GM13977 (cell line): ENCODE measurements at places on chromosomes 1 and 21.

GRCh38 chr1:164565357-164565756 lies 6.4 kb downstream of the PBX1 start:
- DNase-seq = no peak

GRCh38 chr1:178847396-178847849 lies 23.5 kb downstream of the ANGPTL1 start:
- DNase-seq = no peak

- no peak for DNase-seq
Observed at GRCh38 chr1:18241891-18242290, 134.3 kb downstream of the IGSF21 start.

DNA sequence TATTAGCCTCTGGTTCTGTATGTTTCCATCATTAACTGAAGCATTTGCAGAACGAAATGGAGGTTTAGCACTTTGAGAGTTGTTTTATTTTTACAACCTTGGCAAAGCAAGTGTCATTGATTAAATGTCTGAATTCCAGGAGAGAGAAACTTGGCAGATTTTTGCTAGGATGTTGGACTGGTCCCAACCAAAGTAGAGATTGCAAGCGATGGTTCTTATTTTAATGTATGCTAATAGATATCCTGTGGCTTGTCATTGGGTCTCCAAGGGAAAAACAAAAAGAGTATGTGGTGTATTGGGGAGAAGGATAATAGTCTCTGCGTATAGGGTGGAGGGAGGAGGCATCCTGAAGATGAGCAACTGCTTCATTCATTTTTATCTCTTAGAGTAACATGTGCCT lies 457.2 kb upstream of the RUNX1 start:
- DNase-seq = no peak

GRCh38 chr21:46061063-46061462 lies 36.8 kb upstream of the COL6A2 start:
- no peak for DNase-seq

GRCh38 chr1:202662081-202662480 lies 48.2 kb downstream of the SYT2 start:
- no peak for DNase-seq

GRCh38 chr1:180178511-180179161 lies 24.0 kb downstream of the QSOX1 start:
- peak; percentile 86 for DNase-seq

DNA sequence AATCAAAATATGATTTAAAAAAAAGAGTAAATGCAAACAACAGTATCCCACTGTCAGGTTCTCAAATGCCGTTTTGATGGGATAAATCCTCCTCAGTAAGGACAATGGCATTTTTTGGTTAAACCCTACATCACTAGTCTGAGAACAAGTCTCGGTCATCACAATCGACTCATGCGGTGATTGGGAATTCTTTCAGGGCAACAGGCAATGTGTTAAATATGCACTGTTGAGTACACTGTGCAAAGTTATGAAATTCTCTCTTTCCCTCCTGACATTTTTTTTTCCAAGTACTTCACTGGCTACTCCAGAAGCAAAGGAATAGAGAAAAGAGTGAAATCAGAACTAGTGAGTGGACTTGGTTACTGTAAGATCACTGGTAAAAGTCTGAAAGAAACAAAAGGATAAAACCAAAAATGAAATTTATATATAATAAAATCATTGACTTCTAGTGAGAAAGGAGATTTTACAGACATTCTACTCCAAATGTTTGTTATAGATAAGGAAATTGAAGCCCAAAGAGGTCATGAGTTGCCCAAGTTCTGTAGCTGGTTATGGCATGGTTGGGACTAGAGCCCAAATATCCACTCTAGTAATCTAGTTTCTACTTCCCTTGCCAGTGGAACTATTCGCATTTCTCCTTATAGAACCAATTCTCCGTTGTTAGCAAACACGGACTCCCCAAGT lies 111.3 kb downstream of the TGFBR3 start:
- DNase-seq = no peak

DNA sequence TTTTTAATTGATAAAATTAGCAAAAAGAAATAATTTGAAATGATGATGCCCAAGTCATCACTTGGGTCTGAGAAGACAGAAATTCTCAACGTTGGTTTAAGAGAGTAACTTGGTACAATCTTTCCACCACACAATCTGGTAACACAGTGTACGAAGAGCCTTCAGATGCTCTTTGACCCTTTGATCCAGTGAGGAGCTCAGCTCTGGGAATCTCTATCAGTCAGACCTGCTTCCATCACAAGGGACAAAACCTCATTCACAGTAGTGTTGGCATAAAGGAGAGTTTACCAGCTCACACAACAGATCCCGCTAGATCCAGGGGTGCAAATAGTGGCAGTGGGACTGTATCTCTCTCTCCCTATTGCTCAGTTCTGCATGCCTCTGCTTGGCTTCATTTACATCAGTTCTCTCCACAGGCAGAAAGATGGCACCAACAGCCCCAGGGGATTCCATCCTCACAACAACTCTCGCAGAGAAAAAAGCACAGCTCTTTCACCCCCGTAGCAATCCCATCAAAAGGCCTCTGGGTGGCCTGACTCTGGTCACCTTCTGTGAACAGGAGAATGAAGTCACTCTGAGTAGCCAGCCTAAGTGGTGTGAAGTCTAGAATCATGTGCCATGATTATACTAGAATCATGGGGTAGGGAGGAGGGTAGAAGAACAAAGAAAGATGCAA lies 119.7 kb downstream of the ZNF281 start:
- DNase-seq = no peak

DNA sequence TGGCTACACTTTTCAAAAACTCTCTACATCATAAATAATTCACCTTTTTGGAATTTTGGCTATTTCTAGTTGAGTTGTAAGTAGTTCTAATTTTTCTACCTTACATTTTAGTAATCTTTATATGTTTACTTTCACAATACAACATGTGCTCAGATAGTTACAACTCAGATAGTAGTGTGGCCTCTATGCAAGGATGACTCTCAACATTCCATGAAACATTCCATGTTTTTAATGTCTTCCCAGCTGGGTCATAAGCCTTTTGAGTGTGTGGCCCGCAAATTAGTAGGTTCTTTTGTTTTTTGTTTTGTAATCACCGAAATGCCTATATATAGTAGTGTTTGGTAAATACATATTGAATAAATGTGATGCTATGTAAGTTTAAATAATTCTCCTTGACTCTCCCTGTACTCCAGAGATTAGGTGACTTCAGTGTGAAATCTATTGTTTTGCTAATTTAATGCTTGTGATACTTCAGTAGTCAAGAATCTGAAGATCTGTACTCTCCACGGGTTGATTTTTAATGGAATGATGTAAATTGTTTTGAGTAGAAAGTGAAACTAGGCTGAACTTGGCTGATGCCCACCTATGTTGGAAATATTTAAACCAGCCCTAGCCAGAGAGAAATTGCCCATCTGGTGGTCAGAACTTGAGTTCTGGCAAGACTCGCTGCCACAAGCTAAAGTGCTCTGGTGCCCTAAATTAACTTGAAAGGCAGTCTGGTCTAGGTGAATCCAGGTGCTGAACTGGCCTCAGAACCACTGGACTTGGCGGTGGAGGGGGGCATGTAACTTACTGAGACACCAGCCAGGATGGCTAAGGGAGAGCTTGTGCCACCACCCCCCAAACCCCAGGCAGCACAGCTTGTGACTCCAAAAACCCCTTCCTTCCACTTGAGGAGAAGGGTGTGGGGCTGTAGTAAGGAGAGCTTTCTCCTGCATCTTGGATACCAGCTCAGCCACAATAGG lies 165.6 kb downstream of the USP25 start:
- DNase-seq = no peak

DNA sequence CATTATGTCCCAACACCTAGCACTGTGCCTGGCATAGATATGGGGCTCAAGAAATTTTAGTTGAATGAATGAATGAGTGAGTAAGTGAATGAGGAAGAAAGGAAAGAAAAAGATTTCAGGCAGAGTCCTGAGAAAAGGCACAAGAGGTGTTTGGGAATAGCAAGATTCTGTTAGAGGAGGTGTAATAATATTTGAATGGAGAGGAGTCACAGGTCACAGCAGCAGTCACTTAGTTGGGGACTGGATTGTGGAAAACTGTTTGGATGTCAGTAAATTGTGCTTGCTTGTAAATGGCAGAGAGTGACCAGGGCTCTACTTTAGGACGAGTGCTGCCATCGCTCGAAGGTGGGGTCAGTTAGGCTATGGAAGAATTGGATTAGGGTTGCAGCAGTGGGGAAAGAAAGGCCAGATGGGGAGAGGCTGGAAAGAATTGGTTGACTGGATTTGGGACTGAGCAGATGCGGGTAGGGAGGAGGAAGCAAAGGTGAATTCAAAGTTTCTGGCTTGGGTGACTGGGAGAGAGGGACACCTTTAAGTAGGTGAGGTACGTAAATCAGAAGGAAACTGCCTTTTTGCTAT lies 9.3 kb downstream of the CDC14A start:
- no peak for DNase-seq

- DNase-seq = no peak
Observed at GRCh38 chr1:156922986-156923669, 2.7 kb downstream of the LRRC71 start.

- peak; percentile 40 for DNase-seq
Observed at GRCh38 chr21:36708286-36709029, 9.5 kb downstream of the SIM2 start.

DNA sequence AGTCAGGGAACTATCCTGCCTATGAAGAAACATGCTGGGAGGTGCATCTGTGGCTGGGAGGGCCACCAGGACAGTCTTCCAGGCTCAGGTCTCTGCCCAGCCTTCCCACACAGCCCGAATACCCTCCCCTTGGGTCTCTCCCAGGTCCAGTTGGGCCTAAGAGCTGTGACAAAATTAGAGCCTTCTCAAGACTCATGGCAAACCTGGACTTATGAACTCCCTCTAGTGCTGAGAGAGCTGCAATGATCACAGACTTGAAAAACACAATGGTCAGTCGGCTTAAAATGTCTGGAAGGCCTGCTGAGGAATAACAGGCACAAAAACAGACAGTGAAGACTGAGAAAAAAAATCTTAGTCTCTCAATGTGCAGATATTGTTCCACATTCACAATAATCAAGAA lies 325.1 kb downstream of the BRINP2 start:
- DNase-seq = no peak

GRCh38 chr1:1157426-1157913 lies 16.2 kb upstream of the TTLL10 start:
- DNase-seq = peak; percentile 93

- peak; percentile 35 for DNase-seq
Observed at GRCh38 chr1:116288201-116288598, 84.8 kb upstream of the ATP1A1 start.

GRCh38 chr1:117596023-117596720 lies 9.7 kb upstream of the TENT5C start:
- DNase-seq = no peak

DNA sequence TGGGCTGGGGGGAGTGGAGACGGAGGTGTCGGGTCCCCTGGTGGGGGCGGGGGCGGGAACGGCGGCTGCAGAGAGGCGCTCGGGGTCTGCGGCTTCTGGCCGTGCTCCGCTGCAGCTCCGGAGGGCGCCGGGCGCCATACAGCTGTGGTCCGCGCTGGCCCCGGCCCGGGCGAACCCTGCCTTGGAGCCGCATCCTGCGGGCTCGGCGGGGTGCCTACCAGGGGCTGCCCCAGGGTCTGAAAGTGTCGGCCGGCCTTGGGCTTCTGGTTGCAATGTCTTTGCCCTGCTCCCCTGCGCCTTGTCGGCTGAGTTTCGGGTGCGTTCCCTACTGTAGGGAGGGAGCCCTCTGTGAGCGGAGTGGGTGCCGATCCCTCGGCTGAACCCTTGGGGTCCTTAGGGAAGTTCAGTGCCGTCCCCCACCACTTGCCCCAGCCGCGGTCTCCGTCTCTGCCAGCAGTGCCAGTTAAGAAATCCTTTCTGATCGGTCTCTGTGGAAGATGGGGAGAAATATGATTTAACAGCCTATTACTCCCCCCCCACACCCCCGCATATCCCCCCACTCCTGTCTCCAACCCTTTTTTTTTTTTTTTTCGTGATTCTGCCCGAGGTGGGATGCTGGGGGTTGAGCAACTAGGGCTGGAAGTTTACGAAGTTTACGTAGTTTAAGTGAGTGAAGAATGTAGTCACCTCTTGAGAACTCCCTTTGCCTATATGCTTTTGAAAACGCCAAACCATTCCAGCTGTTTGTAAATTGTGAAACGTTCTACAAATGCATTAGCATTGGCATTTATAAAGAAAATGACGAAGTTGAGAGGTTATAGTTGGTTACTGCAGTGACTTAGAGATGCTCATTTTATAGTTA lies 588 bp downstream of the NEXN start:
- DNase-seq = peak; percentile 43

DNA sequence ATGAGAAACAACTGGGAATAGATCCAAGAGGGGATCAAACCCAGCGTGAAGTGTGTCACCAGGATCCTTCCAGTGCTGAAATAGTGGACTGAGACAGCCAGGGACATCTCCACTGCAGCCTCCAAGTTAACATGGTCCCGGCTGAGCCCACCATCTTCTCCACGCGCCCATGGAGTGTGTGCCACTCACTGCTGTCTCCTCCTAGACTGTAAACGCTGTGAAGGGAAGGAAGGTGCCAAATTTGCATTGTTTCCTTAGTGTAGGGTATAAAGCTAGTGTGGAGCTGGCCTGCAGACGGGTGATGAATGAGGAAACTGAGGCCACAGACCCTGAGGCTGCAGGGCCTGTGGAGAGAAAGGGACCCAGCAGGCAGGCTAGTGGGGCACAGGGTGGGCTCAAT lies 183.6 kb downstream of the FOXD2 start:
- no peak for DNase-seq

- DNase-seq = no peak
Observed at GRCh38 chr21:24899138-24899537, 708.1 kb downstream of the MRPL39 start.

DNA sequence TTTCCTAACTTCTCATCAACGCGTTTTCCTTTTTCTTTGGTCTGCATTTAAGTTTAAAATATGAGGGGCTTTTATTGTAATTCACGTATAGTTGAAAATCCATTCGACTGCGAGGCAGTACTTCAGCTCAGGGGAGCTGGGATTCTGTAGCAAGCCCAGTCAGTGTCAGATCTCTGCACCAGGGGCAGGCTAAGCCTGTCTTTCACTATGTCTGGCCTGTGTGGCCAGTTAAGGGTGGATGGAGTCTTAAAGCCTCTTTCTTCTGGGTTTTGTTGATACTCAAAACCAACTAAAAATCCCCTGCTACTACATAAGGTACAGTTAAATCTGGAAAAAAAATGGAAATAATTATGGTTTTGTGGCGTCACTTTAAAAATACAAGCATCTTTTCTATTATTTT lies 124.7 kb downstream of the TYW3 start:
- no peak for DNase-seq

- peak; percentile 20 for DNase-seq
Observed at GRCh38 chr1:241638909-241639622, 1.1 kb downstream of the CHML start.
